ENCODE measurements at places on chromosomes 1 and 21.

DNA sequence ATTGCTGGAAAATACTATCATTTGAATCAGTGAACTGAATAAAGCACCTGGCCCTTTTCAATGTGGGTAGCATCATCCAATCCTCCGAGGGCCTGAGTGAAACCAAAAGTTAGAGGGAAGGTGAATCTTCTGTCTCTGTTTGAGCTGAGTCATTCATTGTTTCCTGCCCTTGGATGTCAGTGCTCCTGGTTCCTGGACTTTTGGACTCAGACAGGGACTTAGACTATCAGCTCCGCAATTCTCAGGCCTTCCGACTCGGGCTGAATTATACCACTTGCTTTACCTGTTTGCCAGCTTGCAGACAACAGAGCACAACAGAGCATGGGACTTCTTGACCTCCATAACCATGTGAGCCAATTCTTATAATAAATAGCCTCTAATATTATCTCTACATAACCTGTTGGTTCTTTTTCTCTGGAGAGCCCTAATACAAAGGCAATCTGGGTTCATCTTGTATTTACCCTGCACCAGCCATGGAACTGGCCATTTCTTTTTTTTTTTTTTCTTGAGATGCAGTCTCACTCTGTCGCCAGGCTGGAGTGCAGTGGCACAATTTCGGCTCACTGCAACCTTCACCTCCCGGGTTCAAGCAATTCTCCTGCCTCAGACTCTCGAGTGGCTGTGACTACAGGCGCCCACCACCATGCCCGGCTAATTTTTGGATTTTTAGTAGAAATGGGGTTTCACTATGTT is 19.2 kb upstream of the VASH2 start:
- DNase-seq = no peak

- no peak for DNase-seq
These were observed 4.1 kb upstream of the EVA1B start for GRCh38 chr1:36327421-36328087.

DNA sequence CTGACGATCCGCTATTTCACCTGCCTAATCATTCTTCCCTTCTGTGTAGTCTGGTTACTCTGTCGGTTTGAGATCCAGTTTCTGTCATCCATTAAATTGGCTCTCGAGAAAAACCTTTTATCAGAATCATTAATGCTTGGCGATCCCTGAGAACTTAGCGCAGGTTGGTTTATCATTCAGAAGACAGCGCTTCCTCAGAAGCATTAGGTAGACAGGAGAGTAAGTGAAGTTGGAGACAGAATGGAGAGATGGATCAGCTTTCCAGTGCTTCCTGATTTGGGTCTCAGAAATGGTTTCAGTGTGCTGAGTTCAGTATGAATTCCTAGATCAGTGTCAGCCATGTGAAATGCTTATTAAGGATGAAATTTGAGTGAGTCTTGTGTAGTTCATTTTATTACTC is 1.3 kb downstream of the USP1 start:
- no peak for DNase-seq

GRCh38 chr1:6185635-6186382 is 5.7 kb upstream of the CHD5 start:
- DNase-seq = no peak

DNA sequence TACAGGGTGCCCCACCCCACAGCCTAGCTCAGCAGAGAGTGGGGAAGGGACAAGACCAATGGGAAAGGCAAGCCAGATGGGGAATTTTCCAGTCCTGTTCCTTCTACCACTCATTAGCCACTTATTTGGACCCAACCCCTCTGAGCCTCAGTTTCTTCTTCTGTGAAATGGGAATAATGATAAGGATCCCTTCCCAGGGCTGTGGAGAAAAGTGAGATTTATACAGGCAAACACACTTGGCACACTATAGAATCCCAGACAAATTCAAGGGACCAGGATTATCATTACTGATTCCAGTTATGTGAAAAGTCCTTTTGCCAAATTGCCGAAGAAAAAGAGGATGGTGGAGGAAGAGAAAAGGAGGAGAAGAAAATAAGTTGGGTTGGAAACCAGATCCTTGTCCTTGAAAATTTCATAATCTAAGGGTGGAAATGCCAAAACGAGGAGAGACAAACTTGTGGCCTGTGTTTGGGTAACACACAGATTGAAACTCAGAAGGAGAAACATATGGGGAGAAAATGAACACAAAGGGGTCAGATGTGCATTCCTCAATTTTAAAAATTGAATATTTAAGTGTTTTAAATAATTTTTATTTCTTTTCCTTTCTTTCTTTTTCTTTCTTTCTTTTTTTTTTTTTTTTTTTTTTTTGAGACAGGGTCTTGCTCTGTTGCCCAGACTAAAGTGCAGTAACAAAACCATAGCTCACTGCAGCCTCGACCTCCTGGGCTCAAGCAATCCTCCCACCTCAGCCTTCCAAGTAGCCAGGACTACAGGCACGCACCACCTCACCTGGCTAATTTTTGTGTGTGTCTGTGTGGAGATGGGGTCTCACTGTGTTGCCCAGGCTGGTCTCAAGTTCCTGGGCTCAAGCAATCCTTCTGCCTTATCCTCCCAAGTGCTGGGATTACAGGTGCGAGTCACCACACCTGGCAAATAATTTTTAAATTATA is 9.6 kb downstream of the CAPN2 start:
- no peak for DNase-seq

GRCh38 chr1:218582646-218583045 is 237.5 kb downstream of the TGFB2 start:
- DNase-seq = no peak

DNA sequence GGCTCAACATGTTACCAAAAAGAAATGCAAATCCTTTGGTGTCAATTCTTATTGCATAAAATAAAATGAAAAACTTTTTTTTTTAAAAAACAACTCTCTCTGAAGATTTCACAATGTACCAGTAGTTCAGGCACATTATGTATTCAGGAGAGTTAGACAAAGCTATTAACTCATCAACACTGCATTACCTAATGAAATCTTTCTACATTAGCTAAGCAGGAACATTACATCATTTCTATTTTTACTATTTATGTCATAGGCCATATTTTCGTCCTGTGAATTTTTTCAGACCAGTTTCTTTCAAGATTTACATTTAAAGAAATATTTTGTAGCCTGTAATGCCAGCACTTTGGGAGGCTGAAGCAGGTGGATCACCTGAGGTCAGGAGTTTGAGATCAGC is 366.2 kb downstream of the USH2A start:
- no peak for DNase-seq

DNA sequence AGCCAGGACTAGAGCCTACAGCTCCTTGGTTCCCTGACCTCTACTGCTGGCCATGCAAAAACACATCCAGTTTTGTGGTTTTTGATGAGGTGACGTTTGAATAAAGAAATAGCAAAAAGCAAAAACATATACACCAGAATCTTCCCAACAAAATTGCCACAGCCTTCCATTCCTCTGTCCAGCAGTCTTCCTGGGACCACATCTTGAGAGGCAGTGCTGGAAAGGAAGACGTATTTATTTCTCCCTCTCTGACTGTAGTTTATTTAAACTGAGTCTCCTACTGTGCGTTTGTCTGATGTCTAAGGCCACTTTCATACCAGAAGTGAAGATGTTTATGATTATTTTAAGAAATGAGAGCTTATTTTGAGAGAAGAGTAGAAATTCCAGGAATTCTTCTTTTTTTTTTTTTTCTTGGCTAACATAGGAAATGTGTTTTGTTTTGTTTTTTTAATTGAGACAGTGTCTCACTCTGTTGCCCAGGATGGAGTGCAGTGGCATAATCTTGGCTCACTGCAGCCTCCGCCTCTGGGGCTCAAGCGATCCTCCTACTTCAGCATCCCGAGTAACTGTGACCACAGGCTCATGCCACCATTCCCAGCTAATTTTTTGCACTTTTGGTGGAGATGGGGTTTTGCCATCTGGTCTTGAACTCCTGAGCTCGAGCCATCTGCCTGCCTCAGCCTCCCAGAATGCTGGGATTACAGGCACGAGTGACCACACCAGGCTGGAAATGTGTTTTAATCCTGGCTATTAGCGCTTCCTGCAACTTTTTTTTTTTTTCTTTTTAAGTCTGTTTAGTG is 118.5 kb downstream of the ITSN1 start:
- DNase-seq = no peak

DNA sequence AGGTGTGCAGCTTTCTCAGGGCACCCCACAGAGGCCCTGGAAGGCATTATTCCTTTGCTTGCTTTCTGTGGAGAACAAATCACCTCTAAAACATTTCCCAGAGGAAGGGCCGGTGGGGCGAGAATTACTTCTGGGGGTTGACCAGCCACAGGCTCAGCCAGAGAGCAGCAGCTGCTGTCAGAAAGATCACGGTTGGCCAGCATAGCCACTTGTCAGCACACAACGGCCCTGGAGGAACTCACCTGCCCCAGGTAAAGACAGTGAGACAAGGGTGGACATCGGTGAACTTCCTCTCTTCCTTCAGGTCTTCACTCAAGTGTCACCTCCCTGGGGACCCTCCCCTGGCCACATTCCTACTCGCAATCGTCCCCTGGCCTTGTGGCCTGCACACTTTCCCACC is 69.5 kb upstream of the CLDN14 start:
- DNase-seq = no peak

DNA sequence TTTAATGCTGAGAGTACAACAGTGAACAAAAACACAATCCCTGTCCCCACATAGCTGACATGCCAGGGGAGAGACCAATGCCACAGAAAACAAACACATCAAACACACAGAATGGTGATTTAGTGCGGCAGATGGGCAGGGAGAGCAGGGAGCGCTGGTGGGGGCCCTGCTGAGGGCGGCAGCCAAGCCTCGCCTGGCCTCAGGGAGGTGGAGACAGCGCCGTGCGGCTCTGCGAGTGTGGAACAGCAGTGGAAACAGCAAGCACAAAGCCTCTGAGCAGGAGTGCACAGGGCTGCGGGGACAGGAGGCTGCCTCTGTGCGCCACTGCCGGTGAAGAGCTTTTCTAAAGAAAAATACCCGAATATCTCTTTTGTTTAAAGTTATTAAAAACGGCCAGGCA is 17.0 kb downstream of the MCM3AP start:
- DNase-seq = no peak

- no peak for DNase-seq
These were observed 6.9 kb downstream of the ADSS2 start for GRCh38 chr1:244444854-244445253.

DNA sequence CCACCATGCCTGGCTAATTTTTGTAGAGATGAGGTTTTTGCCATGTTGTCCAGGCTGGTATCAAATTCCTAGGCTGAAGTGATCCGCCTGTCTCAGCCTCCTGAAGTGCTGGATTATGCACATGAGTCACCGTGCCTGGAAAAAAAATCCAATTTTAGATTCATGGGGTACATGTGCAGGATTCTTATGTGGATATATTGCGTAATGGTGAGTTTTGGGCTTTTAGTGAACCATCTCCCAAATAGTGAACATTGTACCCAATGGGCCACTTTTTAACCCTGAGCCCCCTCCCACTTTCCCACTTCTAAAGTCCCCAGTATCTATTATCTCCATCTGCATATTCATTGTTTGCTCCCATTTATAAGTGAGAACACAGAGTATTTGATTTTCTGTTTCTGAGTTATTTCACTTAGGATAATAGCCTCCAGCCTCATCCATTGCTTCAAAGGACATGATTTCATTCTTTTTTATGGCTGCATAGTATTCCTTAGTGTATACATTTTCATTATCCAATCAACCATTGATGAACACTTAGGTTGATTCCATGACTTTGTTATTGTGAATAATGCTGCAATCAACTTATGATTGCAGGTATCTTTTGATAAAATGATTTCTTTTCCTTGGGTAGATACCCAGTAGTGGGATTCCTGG is 104.4 kb downstream of the MAP3K21 start:
- DNase-seq = no peak

- no peak for DNase-seq
These were observed 56.5 kb downstream of the GALNT2 start for GRCh38 chr1:230123280-230124185.

DNA sequence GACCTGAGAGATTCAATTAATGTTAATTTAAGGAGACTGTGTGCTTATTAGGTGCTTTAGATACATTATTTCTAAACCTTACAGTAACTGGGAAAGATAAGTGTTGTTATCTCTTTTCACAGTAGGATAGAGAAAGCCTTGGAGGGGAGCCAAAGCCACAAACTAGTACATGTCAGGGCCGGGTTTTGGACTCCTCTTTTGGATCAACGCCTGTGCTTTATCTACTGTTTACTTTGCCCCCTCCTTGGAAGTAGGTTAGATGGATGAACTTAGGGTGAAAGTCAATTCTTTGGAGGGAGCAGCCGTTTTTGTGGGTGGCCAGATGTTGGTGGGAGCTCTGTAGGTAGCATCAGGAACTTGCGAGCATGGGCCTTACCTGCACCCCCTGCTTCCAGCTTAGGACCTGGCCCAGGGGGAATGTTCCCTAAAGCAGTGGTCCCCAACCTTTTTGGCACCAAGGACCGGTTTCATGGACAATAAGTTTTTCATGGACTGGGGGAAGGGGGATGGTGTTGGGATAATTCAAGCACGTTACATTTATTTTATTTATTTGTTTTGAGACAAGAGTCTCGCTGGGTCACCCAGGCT is 1.7 kb downstream of the HHAT start:
- DNase-seq = no peak

DNA sequence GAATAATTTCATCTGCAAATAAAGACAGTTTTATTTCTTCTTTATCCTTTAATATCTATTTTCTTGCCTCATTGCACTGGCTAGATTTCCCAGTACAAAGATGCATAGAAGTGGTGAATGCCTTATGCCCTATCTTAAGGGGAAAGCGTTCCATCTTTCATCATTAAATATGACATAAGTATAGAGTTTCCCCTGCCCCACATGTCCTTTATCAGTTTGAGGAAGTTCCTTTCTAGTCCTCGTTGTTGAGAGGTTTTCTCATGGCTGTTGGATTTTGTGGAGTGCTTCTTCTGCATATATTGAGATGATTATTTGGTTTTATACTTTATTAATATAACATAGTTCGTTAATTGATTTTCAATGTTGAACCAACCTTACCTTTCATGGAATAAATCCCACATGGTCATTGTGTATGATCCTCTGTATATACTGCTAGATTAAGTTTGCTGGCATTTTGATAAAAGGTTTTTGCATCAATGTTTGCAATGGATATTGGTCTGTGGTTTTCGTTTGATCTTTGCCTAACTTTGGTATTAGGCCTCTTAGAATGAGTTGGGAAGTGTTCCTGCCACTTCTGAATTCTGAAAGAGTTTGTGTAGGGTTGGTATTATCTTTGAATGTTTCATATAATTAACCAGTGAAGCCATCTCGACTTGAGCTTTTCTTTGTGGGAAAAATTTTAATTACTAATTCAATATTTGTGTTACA is 15.6 kb downstream of the PRKACB start:
- no peak for DNase-seq

All from activated CD8-positive, alpha-beta memory T cell treated with anti-CD3 and anti-CD28 coated beads for 1 hour (primary cell).